GF-D8 (cell line): ENCODE measurements at places on chromosomes 12 and 14.
A peak's percentile ranks its signal among the peaks of the same experiment; 100 is the strongest.

- DNase-seq, result no peak
These were observed 4.7 kb downstream of the RARG start for GRCh38 chr12:53227341-53227740.

DNA sequence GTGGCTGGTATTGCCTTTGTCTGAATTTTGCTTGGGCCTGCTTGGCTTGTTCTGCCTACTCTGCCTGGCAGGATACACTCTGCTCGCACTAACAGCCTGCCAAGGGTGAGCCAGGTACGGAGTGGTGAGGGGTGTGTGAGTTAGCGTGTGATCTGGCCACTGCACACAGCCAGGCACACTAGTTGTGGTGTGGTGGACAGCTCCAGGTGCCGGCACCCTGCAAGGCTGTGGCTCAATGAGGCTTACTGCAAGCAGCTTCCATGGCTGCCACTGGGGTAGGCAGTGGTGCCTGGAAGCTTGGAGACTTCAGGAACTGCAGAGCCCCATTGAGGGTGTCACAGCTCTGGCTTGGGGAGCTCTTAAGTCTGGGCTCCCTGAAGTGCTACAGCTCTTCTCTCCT lies 87.4 kb downstream of the GPHN start:
- DNase-seq, result no peak

- DNase-seq, result no peak
These were observed 11.7 kb downstream of the FIGNL2 start for GRCh38 chr12:51836827-51837173.

DNA sequence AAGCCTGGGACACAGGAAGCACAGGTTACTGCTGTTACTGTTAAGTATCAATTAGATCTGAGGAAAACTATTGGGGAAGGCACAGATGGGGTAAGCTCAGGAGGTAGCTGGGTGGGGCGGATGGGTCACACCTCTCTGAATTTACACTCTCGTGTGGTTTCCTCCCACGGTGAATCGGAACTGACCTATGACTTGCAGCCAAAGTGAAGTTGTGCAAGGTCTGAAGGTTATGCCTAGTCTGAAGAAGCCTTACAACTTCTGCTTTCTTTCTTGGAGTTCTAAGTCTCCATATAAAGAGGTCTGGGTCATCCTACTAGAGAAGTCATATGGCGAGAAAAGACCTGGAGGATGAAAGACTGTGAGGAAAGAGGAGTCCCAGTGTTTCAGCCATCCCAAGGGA lies 25.6 kb upstream of the GPATCH2L start:
- no peak for DNase-seq

GRCh38 chr14:68318828-68319227 lies 474.0 kb downstream of the ZFP36L1 start:
- no peak for DNase-seq

GRCh38 chr12:71504476-71504875 lies 64.9 kb downstream of the LGR5 start:
- DNase-seq, result no peak

DNA sequence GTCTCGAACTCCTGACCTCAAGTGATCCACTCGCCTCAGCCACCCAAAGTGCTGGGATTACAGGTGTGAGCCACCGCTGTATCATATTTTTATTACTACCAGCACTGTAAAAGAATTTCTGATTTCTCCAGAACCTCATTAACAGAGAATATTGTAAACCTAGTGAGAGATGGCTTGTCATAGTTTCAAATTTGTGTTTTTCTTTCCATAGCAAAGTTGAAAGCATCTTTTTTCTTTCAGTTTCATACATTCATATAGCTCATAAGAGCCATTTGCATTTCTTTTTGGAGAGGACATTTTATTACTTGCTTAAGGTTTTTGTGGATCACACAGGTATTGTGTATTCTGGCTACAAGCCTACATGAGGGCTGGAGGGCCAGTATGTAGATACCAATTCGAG lies 58.0 kb downstream of the MIS18BP1 start:
- DNase-seq, result no peak

DNA sequence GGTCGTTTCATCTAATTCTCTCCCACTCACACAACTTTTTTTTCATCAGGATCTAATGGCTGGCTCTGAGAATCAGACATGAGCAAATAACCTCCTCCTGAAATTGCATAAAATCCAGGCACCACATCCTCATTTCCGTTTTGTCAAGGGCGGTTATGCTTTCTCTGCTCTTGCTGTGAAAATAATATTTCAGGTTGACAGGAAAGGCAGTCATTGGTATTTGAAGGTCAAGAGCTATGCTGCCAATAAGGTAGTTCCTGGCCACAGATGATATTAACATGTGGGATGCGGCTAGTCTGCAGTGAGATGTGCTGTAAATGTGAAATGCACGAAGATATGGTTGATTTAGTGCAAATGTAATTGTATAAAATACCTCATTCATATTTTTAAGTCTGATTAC lies 870.2 kb upstream of the TMEM132C start:
- no peak for DNase-seq

- DNase-seq, result no peak
These were observed 28.3 kb upstream of the GALNT9 start for GRCh38 chr12:132357623-132358186.

GRCh38 chr14:33949411-33949893 lies 1.4 kb downstream of the EGLN3 start:
- DNase-seq, result no peak

- peak; percentile 50 for DNase-seq
These were observed 1.5 kb upstream of the MSRB3 start for GRCh38 chr12:65276916-65277530.

DNA sequence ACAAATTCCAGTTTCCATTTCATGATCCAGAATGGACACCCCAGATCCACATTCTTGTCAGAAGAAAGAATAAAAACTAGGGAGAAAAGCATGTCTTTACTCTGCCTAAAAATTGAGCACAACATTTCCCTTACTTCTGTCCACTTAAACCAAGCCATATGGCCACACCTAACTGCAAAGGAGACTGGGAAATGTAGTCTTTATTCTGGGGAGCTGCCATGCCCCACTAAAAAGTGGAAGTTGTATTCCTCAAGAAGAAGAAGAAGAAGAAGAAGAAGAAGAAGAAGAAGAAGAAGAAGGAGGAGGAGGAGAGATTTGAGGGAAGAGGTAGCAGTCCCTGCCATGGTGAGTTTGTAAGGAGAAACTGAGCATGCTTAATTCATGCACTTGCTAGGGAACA lies 84.5 kb downstream of the GPR65 start:
- DNase-seq, result no peak

DNA sequence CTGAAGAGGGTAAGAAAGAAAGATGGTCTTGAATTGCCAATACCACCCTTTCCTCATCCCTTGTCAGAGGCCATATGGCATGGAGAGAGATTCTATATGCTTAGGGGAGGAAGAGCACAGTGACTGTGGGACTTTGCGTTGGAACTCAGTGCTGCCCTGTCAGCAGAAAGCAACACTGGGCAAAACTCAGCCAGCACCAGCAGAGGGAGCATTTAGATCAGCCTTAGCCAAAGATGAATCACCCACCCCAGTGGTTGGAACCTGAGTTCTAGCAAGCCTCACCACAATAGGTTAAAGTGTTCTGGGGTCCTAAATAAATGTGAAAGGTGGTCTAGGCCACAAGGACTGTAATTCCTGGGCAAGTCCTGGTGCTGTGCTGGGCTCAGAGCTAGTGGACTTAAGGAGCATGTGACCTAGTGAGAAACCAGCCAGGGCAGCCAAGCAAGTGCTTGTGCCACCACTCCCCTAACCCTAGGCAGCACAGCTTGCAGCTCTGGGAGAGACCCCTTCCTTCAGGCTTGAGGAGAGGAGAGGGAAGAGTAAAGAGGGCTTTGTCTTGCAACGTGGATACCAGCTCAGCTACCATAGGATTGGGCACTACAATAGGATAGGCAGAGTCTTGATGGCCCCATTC lies 11.4 kb upstream of the BCAT1 start:
- no peak for DNase-seq

DNA sequence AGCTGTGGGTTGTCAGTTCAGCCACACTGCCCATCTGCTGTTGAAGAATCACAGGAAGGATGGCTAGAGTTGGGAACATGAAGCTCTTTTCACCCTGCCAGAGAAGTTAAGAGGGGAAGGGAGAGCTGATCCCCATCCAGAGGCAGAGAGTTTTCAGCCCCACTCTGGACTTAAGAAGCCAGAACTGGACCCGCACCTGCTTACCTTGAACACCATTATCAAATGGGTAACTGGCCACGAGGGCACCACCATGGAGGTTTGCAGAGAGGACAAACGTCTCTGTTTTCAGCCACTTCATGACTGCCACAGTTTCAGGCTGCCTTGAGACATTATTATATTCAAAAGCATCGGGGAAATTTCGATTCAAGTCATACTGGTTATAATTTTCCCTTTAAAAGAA lies 62.0 kb downstream of the MDM2 start:
- DNase-seq, result no peak

GRCh38 chr12:22250762-22251161 lies 83.7 kb downstream of the ST8SIA1 start:
- peak; percentile 2 for DNase-seq

DNA sequence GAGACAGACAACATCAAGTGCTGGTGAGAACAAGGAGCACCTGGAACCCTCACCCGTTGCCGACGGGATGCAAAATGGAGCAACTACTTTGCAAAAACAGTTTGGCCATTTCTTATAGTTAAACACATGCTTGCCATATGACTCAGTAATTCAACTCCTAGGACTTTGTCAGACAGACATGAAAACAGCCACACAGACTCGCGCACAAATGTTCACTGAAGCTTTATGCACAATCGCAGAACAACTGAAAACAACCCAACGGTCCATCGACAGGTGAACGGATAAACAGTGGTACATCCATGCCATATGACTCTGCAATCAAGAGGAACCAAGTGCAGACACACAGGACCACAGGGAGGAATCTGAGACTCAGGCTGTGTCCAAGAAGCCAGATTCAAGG lies 30.8 kb downstream of the NCOR2 start:
- DNase-seq, result no peak

DNA sequence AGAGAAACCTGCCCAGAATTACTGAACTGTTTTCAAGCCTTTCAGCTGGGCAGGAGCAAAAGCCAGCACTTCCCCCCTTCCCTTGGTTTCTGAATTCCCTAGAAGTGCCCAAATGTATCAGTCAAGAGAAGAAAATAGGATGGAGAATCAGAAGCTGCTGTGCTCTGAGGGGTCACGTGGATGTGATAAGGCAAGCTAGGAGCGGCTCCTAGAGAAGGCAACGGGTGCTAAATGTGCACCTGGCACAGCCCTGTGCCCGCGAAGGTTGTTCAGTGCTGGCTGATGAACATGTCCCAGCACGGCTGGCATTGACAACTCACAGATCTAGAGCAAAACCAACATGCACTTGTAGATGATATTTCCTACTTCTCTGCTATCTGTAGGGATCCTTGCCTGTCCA lies 8.3 kb downstream of the EMG1 start:
- no peak for DNase-seq

DNA sequence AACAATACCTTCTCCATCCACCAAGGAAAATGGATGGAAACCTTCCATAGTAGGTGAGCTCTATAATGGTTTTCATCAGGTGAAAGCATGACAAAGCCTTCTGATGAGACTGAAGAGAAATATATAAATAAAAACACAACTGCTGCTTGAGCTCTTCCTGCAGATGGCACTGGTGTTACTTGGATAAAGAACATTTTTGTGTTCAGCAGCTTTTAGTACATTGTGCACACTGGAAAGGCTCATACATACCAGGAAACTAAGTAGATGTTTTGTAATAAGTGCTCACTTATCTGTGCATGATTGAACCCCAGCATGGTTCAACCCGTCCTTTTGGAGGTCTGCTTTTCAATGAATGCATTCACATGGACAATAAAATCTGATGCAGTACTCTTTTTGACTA lies 357.3 kb upstream of the MIS18BP1 start:
- no peak for DNase-seq
